T-helper 1 cell treated with Interleukin-12 subunit alpha and Interleukin-12 subunit beta and Interleukin-4 antibody, amounts not matched to agents 30 ng/mL and 1 ng/mL, for 36 hours (primary cell): ENCODE measurements at places on chromosomes 4 and X. TPM values are rescaled to one million over a fixed set of nuclear protein-coding genes. Genes with fewer than 3 reads are reported as not detected.

Gene L1CAM
- total RNA-seq = 8.0 and 9.7 TPM in 2 replicates

Gene FAM236B
- total RNA-seq = not detected in 2 replicates

Gene S100P
- total RNA-seq = 15.5 and 18.8 TPM in 2 replicates

Gene GPM6B
- not detected in 2 replicates for total RNA-seq

Gene VCX3B
- total RNA-seq = not detected in 2 replicates

Gene STBD1
- 1.9 and 2.3 TPM in 2 replicates for total RNA-seq

Gene KLHL2
- total RNA-seq = 36.2 and 40.3 TPM in 2 replicates

Gene HNRNPH2
- 44.4 and 46.4 TPM in 2 replicates for total RNA-seq

Gene CHST7
- 5.6 and 7.0 TPM in 2 replicates for total RNA-seq

Gene LRPAP1
- total RNA-seq = 74.1 and 77.1 TPM in 2 replicates

Gene STATH
- total RNA-seq = not detected in 2 replicates

Gene GABRE
- total RNA-seq = not detected in 2 replicates

Gene TRIM75
- not detected in 2 replicates for total RNA-seq

Gene SLC10A4
- total RNA-seq = 0.12 TPM in 1 of 2 replicates, not detected in the other

Gene PPEF2
- total RNA-seq = not detected in 2 replicates

Gene APOO
- 19.2 and 19.8 TPM in 2 replicates for total RNA-seq
